MCF 10A (cell line): ENCODE measurements at places on chromosomes 4 and X.

DNA sequence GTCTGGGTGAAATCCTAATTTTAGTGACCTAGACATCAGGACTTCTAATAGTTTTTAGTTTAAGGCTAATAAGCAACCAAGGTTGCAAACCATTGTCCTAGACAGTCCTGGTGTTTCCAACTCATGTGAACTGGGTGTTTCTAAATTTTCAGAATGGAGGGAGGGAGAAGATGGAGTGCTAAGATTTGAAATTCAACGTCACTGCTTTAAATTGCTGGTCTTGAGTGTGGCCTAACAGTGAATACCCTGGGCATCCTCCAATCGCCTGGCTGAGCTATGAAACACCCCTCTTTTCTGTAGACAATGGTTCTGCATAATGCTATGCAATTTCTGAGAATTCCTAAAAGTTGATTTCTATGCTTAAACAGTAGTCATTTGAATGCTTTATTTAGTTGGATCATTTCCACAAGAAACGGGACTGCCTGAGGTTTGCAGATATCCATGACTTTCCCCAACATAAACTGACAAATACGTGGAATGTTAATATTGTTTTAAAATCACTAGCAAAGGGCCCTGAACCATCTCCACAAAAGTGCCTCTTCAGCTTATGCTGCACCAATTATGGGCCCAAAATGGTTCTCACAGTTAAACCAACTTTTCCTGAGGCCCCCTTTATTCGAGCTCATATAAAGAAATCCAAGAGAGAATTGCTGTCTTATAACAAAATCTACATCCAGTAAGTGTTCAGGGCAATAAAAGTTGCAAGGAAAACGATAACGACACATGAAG is 1.1 kb downstream of the FBXL5 start:
- peak; percentile 68 for DNase-seq

GRCh38 chr4:145276050-145276449 is 95.7 kb upstream of the OTUD4 start:
- no peak for DNase-seq

DNA sequence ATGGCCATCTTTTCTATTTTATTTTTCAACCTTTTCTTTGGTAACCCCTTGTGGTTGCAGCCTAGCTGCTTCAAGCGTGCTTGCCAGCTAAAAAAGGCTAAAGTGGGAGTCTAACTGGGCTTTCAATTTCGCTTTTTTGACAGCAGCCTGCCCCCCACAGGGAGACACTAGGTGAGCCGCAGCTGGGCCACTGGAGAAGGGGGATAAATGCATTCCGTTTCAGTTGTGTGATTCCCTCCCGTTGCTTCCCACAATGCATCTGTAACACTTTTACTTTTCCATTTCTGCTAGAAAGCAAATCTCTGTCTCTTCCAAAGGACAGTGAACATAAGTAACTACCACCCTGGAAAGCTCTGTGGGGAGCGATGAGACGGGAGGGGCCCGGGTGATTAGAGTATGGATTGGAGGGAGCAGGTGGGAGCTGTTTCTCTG is 86.3 kb upstream of the RAPGEF2 start:
- no peak for DNase-seq

GRCh38 chr4:100450449-100450848 is 67.4 kb downstream of the EMCN start:
- no peak for DNase-seq

- DNase-seq: no peak
Measured at GRCh38 chr4:47914926-47915237, 499 bp upstream of the NFXL1 start.

DNA sequence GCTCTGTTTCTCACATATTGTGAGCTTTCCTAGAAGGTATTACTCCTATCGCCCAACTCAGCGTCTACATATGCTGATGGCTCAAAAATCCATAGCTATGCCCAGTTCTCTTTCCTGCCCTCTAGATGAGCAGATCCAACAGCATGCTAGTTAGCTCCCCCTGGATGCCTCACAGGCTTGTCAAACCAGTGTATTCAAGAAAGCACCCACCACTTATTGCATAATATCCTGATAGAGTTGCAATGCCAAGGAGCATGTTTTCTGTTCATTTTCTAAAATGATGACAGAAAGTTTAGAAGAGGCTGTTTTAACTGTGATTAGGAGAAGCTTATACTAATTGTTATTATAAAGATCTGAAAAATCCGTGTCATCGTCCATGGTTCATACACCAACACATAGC is 1.9 kb upstream of the PACRGL start:
- peak; percentile 52 for DNase-seq

DNA sequence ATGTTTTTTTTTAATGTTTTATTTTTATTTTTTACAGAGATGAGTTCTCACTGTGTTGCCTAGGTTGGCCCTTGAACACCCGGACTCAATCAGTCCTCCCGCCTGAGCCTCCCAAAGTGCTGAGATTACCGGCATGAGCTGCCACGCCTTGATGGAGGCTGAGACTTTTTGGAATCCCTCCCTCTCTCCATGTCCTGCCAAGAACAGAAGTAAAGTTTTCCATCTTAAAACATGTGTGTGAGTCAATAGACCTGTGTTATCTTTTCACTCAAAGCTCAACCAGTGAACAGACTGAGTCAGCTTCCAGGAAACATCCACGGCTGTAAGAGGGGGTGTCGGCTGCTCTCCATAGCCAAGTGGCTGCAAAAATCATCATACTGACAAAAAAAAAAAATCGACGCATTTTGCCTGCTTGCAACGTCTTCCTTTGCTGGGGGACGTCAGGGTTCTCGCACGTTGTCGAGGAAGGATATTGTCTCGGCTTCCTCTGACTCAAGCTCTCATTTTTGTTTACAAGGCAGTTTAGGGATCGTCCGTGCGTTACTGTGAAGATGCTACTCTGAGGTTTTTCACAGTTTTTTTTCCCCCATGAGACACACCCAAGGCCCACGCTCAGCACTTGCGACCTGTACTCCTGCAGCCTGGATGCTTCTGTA is 10.0 kb upstream of the ASMTL start:
- DNase-seq: peak; percentile 60

GRCh38 chrX:40971736-40972135 is 113.5 kb upstream of the USP9X start:
- DNase-seq: no peak
